ENCODE measurements at places on chromosomes 5 and 9.

- no peak for DNase-seq
Measured at GRCh38 chr5:139669662-139670368, 21.7 kb downstream of the CXXC5 start.

DNA sequence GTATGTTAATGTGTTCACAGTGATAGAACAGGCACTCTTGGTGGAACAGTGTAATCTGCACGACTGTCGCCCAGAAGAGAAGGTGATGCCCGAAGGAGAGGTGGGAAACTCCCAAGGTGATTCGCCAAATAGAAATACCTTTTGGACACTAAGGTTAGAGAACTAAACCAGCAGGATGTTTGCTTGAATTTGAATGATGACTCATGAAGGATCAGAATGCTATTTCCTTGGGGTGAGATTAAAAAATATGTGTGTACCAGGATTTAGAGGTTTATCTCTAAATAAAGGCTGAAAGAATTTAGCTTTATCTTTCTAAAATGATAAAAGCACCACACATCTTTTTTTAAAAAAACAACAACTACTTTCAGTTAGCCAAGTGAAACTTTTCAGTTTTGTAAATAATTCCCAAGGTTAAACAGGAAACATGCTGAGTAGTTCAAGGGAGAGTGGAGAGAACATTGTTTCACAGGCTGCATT, 297.4 kb upstream of the TAS2R1 start:
- no peak for DNase-seq

- DNase-seq = no peak
Measured at GRCh38 chr5:112549605-112550166, 130.6 kb upstream of the EPB41L4A start.

DNA sequence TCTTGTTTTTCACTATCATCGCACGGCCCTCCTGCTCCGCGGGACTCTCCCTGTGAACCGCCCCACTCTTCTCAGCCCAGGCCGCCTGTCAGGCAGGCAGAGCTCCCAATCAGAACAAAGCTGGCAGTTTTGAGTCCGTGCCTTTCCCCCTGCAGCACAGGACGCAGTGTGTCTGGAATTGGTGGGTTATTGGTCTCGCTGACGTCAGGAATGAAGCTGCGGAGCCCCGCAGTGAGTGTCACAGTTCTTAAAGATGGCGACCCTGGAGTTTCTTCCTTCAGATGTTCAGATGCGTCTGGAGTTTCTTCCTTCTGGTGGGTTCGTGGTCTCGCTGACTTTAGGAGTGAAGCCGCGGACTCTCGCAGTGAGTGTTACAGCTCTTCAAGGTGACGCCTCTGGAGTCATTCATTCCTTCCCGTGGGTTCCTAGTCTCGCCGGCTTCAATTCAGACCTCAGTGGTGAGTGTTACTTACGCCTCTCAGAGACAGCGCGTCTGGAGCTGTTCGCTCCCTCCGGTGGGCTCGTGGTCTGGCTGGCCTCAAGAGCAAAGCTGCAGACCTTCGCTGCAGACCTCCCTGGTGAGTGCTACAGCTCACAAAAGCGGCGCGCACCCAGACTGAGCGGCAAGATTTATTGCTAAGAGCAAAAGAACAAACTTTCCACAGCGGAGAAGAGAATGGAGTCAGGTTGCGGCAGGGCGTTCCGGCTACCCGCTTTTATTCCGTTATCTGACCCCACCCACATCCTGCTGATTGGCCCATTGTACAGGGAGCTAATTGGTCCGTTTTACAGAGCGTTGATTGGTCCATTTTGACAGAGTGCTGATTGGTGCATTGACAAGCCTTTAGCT, 7.4 kb downstream of the ZDHHC11B start:
- DNase-seq = no peak

All from NCI-H1092 treated with DMSO at 0.1 percent for 48 hours (cell line).